ENCODE measurements at places on chromosomes 13 and 19. TPM values are rescaled to one million over a fixed set of nuclear protein-coding genes. Genes with fewer than 3 reads are reported as not detected.

LHB gene
- not detected for total RNA-seq

NLRP7 gene
- not detected for total RNA-seq

NKPD1 gene
- 0.06 TPM for total RNA-seq

CEACAM21 gene
- total RNA-seq, result not detected

SLC10A2 gene
- not detected for total RNA-seq

CYP4F22 gene
- not detected for total RNA-seq

NFKBIB gene
- 13.3 TPM for total RNA-seq

BORA gene
- 3.4 TPM for total RNA-seq

IFI30 gene
- 39.4 TPM for total RNA-seq

CYP4F3 gene
- total RNA-seq, result not detected

PPM1N gene
- 2.1 TPM for total RNA-seq

ERFL gene
- 0.06 TPM for total RNA-seq

EPSTI1 gene
- total RNA-seq, result 1.9 TPM

SPACA6 gene
- total RNA-seq, result 4.8 TPM

COX6B2 gene
- total RNA-seq, result not detected

SWSAP1 gene
- total RNA-seq, result 0.31 TPM

ADGRL1 gene
- 2.4 TPM for total RNA-seq

ZNF223 gene
- total RNA-seq, result 4.6 TPM

STOML3 gene
- not detected for total RNA-seq

AP2A1 gene
- 86.3 TPM for total RNA-seq

ZNF135 gene
- total RNA-seq, result 4.5 TPM

COL4A1 gene
- 295 TPM for total RNA-seq

SAMD4B gene
- total RNA-seq, result 40.2 TPM

ZNF677 gene
- 15.0 TPM for total RNA-seq

ZNF121 gene
- 33.9 TPM for total RNA-seq

Measured in aortic smooth muscle cell (primary cell).